ENCODE measurements at places on chromosomes 7 and 10. TPM values are rescaled to one million over a fixed set of nuclear protein-coding genes. Genes with fewer than 3 reads are reported as not detected.

The SPAM1 gene
- total RNA-seq, result not detected

The FMC1 gene
- total RNA-seq, result 6.0 TPM

The HACD1 gene
- total RNA-seq, result 17.3 TPM

DNA sequence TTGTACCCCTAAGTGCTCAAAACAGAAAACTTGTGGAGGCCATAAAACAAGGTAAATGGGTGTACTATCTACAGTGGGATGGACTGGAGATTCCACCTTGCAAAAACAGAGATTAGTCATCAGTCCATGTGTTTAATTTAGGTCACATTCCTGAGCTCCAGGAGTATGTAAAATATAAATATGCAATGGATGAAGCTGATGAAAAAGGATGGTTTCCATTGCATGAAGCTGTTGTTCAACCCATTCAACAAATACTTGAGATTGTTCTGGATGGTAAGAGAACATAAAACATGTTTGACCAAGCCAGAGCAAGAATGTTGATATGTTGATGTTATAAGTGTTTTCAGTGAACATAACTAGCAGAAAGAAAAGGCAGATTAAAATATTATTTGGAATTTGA is 14.6 kb downstream of the ASB15 start:
- no peak for DNase-seq

- DNase-seq, result no peak
Measured at GRCh38 chr10:103254538-103255325, 9.0 kb downstream of the RPEL1 start.

GRCh38 chr10:102492344-102492939 is 10.1 kb downstream of the ACTR1A start:
- no peak for DNase-seq

DNA sequence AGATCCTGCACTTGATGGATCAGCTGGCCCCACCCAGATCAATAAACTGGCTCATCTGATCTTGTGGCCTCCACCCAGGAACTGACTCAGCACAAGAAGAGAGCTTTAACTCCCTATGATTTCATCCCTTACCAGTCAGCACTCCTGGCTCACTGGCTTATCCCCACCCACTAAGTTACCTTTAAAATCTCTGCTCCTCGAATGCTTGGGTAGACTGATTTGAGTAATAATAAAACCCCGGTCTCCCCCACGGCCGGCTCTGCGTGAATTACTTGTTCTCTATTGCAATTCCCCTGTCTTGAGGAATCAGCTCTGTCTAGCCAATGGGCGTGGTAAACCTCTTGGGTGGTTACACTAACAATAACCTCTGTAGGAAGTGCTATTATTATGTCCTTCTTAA is 83.7 kb downstream of the MBL2 start:
- no peak for DNase-seq

GRCh38 chr7:44112997-44113763 is 9.0 kb downstream of the AEBP1 start:
- DNase-seq, result no peak

DNA sequence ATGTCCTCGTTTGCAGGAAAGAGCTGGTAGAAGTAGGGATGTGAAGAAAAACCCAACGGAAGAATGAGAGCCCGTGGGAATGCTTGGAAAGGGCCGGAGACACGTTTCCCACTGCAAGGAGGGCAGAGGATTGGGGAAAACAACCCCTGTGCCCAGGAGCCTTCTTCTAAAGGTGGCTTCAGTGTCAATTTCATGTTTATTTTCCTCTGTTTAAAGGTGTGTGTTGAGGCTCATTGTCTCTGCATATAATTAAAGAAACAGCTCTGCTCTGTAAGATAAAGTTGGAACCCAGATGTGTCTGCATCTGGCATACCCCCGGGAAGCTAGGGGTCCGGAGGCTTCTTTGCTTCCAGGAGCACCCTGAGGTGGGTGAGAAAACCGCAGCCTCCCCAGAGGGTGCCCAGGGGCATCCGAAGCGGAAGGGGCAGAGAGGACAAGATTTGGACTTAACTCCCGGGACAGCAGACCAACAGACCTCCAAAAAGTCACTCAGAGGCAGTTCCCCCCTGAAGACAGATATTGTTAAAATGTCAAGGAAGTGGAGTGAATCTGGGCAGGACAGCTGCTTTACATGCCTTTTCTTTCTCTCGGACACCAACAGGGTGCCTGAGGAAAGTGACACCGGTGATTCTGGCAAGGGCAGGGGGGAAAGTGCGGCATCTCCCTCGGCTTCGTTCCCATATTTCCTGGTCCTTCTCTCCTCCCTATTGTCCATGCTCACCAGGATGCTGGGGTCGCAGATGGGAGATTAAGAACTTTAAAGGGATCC is 8.6 kb upstream of the GATA3 start:
- no peak for DNase-seq

- no peak for DNase-seq
Measured at GRCh38 chr10:30178356-30178964, 119.1 kb upstream of the JCAD start.
